Mesothelial cell of epicardium (in vitro differentiated cells): ENCODE measurements at places on chromosomes 11 and 22.
A peak's percentile ranks its signal among the peaks of the same experiment; 100 is the strongest.

- DNase-seq, result peak; percentile 27
Measured at GRCh38 chr11:69220561-69221051, 64.9 kb downstream of the SMIM38 start.

DNA sequence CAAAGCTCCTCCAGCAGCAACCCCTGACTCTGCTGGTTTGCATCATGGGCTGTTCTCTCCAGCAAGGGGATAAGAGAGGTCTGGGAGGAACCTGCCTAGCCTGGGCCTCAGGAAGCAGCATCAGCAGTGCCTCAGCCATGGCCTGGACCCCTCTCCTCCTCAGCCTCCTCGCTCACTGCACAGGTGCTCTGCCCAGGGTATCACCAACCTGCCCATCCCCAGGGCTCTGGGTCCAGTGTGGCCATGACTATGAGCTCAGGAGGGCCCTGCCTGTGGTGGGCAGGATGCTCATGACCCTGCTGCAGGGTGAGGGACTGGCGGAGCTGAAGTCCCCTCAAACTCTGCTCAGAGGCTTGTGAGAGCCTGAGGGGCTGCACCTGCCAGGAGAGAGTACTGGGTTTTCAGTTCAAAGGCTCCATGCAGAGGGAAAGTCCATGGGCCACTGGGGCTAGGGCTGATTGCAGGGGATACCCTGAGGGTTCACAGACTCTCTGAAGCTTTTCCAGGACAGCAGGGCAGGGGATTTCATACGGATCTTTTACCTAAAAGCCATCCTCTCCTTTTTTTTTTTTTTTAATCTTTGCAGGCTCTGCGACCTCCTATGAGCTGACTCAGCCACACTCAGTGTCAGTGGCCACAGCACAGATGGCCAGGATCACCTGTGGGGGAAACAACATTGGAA, 115.8 kb upstream of the IGLL5 start:
- DNase-seq, result peak; percentile 16

DNA sequence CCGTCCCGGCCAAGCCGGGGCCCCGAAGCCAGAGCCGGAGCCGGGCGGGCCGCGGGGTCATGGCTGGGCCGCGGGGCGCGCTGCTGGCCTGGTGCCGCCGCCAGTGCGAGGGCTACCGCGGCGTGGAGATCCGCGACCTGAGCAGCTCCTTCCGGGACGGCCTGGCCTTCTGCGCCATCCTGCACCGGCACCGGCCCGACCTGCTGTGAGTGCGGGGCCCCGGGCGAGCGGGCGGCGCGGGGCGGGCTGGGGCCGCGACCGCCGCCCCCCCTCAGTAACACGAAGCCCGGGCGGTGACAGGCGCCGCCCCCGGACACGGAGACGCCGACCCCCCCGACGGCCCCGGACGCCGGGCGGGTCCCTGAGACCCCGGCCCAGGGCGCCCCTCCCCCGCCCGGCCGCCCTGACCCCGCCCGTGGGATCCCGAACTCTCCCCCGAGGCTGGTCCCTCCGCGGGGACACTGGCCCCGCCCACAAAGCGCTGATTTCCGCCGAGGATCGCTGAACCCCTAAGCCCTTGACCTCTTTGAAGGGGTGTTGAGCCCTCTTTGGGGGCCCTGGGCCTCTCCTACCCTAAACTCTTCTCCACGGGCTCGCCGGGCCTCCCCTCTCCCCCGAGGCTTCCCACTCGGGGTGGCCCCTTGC, 389 bp downstream of the MICALL1 start:
- no peak for DNase-seq

DNA sequence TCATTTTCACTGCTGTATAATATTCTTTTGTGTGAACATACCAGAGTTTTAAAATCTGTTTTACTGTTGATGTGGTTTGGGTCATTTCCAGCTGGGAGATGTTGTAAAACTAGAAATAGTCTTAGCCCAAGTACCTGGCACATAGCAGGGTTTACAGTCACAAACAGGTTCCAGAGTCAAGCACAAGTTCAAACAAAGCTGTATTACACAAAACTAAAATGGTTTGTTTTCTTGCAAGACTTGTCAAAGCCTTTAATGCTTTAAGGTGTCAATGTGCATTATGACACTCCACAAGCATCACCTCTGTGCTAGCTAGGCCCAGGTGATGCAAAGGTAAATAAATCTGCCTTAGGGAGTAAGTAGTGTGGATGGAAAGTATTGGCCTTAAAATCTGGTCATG, 379.1 kb downstream of the MN1 start:
- no peak for DNase-seq

DNA sequence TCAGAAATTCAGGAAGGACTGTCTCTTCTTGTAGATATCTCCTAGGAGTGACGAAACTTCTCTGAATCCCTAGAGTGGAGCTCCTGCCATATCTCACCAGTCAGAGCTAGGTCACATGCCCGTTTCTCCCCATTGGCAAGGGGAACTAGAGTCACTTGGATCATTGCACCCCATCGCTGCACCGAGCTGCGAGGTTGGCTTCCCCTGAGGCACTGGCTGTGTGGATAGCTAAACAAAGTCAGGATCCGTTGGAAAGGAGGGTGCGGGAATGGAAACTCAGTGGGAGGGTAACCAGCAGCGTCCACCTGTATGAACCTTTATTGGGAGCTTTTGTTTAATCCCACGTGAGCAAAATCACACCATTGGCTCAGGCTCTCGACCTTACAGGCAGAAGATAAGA, 283.8 kb downstream of the BRD1 start:
- DNase-seq, result no peak

DNA sequence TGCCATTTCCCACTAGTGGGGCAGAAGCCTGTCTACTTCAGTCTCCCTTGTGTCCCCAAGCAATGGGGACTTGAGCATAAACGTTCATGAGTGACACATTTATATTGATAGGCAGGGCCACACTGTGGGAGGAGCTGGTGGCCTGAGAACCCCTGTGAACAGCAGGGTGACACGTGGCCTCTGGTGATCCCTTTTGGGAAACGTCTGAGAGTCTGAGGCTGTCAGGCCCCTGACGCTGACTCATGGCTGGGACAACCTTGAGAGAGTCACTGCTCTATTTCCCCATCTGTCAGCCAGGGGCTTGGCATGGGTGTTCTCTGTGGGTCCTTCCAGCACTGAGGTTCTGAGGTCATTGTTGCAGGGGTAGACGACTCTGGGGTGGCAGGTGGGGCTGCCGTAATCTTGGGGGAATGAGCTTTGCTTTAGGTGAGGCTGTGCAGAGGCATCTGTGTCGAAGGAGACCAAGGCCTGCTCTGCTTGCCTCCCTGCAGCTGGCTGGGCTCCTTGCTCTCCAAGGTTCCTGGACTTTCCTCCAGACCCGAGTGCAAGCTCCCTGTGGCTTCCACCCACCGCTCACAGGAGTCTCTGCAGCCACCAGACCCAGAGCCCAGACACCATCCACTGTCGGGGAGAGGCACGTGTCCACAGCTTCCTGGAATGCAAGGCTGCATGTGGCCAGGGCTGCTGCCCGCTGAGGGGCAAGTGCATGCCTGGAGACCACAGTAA, 54.7 kb downstream of the SMIM38 start:
- DNase-seq, result no peak

- DNase-seq, result no peak
Measured at GRCh38 chr11:125124618-125124992, 13.2 kb upstream of the TMEM218 start.

- no peak for DNase-seq
Measured at GRCh38 chr11:70487756-70488155, 89.4 kb downstream of the CTTN start.

GRCh38 chr22:38832005-38832978, 11.5 kb downstream of the NPTXR start:
- DNase-seq, result no peak

GRCh38 chr11:128708660-128709059, 14.8 kb downstream of the FLI1 start:
- DNase-seq, result no peak

DNA sequence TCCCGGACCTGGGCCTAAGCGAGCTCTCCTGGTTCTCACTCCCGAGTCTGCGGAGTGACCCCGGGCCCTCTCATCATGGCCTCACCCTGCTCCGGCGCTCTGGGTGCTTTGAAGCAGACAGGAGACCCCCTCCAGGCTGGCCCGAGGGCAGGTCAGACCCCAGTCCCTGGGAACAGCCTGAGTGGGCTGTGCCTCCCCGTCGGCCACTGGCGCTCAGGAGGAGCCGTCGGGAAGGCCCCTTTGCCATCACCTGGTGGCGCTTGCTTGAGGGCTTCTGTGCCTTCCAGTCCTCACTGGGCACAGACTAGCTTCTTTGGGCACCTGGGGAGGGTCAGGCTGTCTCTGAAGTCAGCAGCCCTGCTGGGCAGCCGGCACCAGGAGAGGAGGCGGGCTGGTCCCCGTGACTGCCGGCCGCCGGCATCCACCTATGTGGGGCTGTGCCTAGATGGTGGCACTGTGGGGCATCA, 6.7 kb downstream of the BRSK2 start:
- no peak for DNase-seq
